Chondrocyte (in vitro differentiated cells): ENCODE measurements at places on chromosomes 3 and 15. TPM values are rescaled to one million over a fixed set of nuclear protein-coding genes. Genes with fewer than 3 reads are reported as not detected.

The GPR87 gene
- not detected in 3 replicates for total RNA-seq

The WDR72 gene
- total RNA-seq, result 0.17 TPM in 1 of 3 replicates, not detected in the others

The SI gene
- total RNA-seq, result not detected in 3 replicates

The ROBO2 gene
- total RNA-seq, result 1.7 to 11.1 TPM (median 2.8 TPM) in 3 replicates

The MBNL1 gene
- 164 to 177 TPM (median 166 TPM) in 3 replicates for total RNA-seq

The PARP15 gene
- 0.10 TPM in 1 of 3 replicates, not detected in the others for total RNA-seq

The CYP8B1 gene
- total RNA-seq, result not detected in 3 replicates
